ENCODE measurements at places on chromosomes 3 and 15. TPM values are rescaled to one million over a fixed set of nuclear protein-coding genes. Genes with fewer than 3 reads are reported as not detected.
A peak's percentile ranks its signal among the peaks of the same experiment; 100 is the strongest.

HIGD2B gene
- not detected for total RNA-seq

TLR9 gene
- not detected for total RNA-seq

GXYLT2 gene
- 7.9 TPM for total RNA-seq

KIF7 gene
- 17.0 TPM for total RNA-seq

DUOXA1 gene
- 1.7 TPM for total RNA-seq

GOLGA8K gene
- not detected for total RNA-seq

FSIP1 gene
- 2.2 TPM for total RNA-seq

MINAR1 gene
- 0.30 TPM for total RNA-seq

IMPG2 gene
- total RNA-seq: 0.96 TPM

NR2E3 gene
- not detected for total RNA-seq

LZTFL1 gene
- 12.6 TPM for total RNA-seq

ZPLD1 gene
- 0.35 TPM for total RNA-seq

SCG3 gene
- total RNA-seq: not detected

GOLGA8T gene
- not detected for total RNA-seq

LOXL1 gene
- total RNA-seq: 27.9 TPM

- no peak for ATAC-seq
Observed at GRCh38 chr3:33377931-33378330, 62.3 kb downstream of the UBP1 start.

DNA sequence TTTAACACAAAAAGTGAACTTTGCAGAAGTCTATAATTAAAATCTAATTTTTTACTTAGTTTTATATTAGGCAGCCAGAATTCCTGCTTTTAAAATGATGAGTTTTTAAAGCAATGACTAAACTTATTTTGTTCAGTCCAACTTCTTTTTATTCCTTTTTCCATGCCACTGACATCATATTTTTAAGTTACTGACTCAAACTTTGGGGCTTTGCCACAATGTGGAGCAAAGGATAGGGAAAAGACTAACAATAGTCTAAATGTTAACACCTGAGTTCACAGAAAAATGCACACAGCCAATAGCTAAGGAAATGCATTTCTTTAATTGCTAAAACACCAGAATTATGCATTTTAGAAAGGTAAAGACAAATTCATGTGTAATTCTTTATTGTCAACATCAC, 647.6 kb upstream of the DPPA4 start:
- ATAC-seq: no peak

DNA sequence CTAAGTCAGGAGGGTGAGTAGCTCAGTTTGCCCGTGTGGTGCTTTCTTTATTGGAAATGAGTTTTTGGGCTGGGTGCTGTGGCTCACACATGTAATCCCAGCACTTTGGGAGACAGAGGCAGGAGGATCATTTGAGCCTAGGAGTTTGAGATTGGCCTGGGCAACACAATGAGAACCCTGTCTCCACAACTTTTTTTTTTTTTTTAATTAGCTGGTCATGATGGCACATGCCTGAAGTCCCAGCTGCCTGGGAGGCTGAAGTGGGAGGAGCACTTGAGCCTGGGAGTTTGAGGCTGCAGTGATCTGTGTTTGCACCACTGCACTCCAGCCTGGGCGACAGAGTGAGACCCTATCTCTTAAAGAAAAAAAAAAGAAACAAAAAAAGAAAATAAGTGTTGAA, 174.9 kb downstream of the NSMCE3 start:
- no peak for ATAC-seq

- ATAC-seq: no peak
Observed at GRCh38 chr15:81604713-81605112, 230.7 kb upstream of the TMC3 start.

DNA sequence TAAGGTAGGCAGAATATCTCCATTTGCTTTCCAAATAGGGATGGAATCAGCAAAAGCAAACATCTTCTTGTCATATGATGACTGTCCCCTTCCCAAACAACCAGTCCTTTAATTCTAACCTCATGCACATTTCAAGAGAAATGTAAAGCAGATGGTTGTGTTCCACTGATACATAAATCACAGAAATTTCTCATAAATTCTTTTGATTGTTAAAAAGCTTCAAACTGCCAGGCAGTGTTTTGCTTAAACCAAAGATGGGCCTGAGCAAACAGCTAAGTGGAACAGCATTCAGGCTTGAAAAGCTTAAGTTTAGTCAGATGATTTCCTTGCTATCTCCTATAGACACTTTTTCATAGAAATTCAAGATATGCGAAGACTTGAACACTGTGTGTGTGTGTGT, 74.3 kb upstream of the SOX2 start:
- ATAC-seq: no peak

DNA sequence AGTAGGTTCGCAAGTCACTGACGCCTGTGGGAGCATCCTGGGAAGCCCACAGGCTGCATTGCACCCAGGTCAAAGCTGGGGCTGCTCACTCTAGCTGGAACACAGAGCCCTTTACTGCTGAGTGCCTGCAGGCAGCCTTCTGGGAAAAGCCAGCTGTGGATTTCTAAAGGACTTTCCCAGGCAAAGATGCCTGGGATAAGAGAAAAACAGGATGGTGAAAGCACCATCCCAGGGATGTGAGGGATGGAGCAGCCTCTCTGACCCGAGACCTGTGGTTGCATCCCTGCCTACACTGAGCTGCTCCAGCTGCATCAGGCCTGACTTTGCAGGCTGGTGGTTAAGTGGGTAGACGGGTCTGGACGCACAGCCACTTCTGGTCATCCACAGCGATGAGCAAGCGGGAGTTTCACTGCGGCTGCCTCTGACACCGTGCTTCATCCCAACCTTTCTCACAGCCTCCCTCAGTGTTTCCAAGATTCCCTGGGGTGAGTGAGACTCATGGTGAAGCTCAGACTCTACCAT, 52.5 kb upstream of the AMOTL2 start:
- no peak for ATAC-seq

GRCh38 chr15:50906954-50907600, 1.4 kb upstream of the AP4E1 start:
- no peak for ATAC-seq

GRCh38 chr3:24598695-24599470, 104.2 kb upstream of the THRB start:
- ATAC-seq: no peak

- no peak for ATAC-seq
Observed at GRCh38 chr3:172622916-172623700, 87.8 kb downstream of the NCEH1 start.

DNA sequence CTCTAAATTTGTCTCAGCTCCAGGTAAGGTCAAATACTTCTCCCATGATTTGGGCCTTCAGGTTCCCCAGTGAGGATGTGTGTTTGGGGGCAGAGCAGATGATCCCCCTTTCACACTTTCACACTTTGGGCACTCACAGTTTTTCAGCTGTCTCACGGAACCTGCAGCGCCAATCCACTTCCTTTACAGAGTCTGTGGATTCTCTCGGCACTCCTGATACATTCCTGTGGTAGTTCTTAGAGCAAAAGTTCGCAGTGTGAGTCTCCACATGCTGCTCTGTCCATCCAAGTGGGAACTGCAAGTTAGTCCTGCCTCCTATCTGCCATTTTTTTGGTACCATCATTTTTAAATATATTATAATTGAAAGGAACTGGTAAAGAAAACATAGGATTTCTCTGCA, 20.2 kb upstream of the CPOX start:
- no peak for ATAC-seq

DNA sequence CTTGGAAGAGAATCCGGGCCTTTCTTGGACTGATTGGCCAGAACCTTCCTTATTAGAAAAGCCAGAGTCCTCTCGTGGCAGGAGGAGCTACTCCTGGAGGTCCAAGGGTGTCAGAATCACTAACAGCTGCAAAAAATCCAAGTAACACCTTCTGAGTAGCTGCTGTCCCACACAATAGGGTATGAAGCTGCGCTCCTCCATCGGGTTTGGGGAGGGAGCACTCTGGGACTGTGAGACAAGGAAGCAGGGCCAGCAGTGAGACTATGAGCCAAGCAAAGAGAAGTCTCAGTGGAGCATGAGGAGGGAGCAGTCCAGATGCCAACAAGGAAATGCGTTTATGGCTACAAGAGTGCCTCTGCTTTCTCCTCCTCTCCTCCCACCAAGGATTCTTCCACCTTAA, 21.7 kb downstream of the SEMA3G start:
- peak; percentile 55 for ATAC-seq

GRCh38 chr15:47331829-47332393, 385.4 kb upstream of the SEMA6D start:
- ATAC-seq: no peak

DNA sequence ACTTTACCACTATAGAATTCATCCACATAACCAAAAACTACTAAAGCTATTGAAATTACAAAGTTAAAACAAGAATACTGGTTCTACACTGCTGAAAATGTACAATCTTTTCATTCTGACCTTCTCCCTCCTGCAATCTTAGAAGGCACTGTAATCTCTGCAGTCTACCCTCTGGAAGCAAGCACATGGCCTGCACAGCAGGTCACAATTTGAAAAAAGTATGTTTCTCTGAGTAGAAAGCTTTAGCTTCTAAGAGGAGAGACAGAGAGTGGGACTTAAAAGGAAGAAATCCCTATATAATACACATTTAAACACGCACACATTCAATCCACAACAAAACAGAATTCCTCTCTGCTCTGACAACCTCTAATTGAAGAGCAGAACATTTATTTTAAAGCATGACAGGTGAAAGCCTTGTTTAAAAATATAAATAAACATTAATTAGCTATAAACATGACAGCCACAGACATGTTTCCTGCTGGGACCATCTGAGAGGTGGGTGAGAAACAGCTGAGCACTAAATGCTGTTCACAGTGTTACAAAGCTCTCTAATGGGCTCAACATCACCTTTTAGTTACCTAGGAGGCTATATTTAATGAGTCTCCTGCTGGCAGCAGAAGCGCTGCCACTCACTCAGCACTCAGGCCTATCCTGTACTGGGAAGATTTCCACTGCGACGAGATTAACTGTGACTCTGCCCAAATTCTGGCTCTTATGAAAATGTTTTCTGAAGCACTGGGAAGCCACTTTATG, 447.4 kb downstream of the AGBL1 start:
- no peak for ATAC-seq

DNA sequence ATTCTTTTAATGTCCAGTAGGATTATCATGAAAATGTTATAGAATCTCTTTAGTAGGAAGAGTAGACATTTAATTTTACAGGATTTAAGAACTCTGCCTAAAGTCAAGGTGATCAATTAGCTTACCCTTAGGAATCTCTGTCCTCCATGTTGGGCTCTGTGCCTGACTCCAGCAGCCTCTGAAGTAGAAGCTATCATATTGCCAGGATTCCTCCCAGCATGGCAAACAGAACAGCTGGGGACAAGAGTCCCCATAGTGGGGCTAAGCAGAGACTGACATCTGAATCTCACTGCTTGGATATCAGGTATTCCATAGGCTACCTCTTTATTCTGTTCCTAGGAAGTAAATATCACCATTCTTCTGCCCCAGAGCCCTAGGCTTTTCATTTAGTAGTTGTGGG, 1.5 kb downstream of the SLC15A2 start:
- ATAC-seq: no peak

- no peak for ATAC-seq
Observed at GRCh38 chr3:62365391-62366125, 7.8 kb downstream of the FEZF2 start.

DNA sequence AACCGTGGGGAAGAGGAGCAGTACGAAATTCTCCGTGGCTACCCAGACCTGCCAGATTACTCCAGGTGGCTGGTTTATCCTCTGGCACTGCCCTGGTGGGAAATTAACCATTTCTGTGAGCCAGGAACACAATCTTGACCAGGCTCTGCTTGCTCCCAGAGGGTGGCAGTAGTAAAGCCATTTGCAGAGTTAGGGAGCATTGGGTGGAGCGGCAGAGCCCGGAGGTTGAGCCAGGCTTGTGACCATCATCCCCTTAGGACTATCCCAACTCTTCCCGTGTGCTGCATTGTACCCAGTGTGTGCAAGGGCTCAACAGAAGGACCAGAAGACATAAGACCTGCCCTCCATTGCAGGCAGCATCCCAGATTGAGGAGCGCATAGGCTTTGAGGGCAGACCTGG, 5.3 kb downstream of the KNG1 start:
- no peak for ATAC-seq

DNA sequence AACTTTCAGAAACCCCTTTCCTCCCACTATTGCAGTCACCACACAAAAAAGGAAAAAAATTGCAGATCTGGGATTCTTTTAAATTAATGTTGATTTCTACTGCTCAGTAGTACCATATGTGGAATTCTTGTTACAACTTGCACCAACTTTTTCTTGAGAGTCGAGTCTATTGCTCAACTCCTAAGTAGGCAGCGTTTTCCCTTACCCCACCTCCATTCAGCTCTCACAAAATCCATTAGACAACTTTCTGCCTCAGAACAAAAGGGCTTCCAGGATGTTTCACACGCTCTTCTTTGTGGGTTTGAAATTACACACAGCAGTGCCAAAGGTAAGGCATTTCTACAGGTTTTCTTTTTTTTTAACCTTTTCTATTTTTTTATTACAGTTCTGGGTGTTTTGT, 179.5 kb downstream of the ANXA2 start:
- no peak for ATAC-seq

- ATAC-seq: no peak
Observed at GRCh38 chr3:59133311-59133710, 83.5 kb upstream of the CFAP20DC start.

GRCh38 chr15:48603123-48603500, 42.4 kb downstream of the FBN1 start:
- ATAC-seq: no peak

GRCh38 chr15:52180196-52180835, 10.9 kb downstream of the GNB5 start:
- peak; percentile 9 for ATAC-seq

DNA sequence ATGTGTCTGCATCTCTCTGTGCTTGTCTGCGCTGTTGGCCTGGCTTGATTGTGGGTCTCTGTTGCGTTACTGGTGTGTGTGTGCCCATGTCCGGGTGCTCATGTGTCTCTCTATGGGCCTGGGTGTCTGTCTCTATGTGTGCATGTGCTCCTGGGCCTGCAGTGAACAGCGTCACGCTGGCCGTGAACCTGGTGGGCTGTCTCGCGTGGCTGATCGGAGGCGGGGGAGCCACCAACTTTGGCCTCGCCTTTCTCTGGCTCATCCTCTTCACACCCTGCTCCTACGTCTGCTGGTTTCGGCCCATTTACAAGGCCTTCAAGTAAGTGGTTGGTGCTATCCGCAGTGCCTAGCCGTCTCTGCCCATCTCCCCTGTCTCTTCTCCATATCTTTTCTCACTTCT, 7.0 kb upstream of the PPCDC start:
- ATAC-seq: no peak

- no peak for ATAC-seq
Observed at GRCh38 chr3:156010829-156011228, 109.5 kb upstream of the KCNAB1 start.

DNA sequence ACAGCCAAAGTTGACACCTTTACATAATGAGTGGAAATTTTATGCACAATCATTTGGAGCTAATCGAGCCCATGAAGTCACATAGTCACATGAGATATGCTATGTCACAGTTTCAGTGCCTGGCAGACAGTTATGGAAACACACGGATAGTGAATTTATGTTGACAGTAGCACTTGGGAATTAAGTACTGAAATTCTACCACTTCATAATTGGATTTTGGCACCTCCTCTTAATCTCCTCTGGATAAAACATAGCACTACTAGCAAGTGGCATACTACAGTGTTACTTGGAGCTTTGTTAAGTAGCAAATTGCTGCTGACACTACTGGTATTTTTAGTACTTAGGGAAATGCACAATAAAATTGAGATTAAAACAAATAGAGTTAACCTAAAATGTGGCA, 1679.4 kb downstream of the OTOL1 start:
- ATAC-seq: no peak

- no peak for ATAC-seq
Observed at GRCh38 chr3:159781867-159782266, 206.8 kb upstream of the IL12A start.

GRCh38 chr15:101458908-101459578, 30.5 kb downstream of the PCSK6 start:
- peak; percentile 90 for ATAC-seq

- no peak for ATAC-seq
Observed at GRCh38 chr15:66474135-66474534, 23.4 kb downstream of the SNAPC5 start.

Measured in gastroesophageal sphincter (tissue), 4 donors.